NCI-H2081 treated with DMSO at 0.1 percent for 48 hours (cell line): ENCODE measurements at places on chromosomes 16 and 17.

- DNase-seq = no peak
Measured at GRCh38 chr16:10036956-10037355, 145.3 kb downstream of the GRIN2A start.

DNA sequence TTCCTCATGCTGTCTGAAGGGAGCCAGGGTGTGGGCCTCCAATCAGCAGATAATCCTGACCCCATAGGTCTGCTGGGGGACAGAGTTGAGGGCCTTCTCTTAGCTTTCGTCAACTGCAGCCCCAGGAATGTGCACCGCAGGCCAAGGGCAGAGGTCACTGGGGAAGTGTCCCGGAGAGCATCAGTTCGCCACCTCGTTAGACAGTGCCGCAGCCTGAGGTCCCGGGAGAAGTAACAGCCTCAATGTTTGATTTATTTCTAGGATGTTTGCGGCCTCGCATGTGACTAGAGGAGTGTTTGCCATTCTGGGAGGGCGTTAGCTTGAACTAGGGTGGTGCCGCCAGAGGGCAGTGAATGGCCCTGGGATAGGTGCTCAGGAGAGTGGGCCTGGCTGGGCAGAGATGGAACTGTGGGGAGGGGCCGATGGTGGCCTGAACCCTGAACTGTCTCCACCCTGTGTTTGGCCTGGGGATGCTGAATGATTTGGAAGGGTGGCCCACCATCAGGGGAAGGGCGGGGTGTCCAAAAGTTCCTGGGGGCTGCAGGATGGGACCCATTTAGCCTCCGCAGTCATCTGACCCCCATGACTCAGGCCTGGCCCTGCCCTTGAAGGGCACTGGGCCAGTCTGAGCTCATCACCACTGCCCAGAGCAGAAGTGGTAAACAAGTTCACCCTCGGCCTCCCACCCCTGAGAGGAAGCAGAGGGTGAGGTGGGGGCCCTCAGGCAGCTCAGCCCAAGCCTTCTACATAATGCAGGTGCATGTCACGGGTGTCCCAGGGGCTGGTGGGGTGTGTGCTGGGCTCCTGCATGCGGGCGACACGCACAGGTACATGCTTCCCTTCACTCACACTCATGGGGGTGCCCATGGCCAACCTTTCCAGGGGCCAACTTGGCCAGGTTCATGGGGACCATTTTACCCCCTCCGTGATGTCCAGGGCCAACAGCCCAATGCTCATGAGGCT, 12.4 kb upstream of the TAC4 start:
- no peak for DNase-seq

- no peak for DNase-seq
Measured at GRCh38 chr17:47318197-47318918, 5.4 kb upstream of the EFCAB13 start.

DNA sequence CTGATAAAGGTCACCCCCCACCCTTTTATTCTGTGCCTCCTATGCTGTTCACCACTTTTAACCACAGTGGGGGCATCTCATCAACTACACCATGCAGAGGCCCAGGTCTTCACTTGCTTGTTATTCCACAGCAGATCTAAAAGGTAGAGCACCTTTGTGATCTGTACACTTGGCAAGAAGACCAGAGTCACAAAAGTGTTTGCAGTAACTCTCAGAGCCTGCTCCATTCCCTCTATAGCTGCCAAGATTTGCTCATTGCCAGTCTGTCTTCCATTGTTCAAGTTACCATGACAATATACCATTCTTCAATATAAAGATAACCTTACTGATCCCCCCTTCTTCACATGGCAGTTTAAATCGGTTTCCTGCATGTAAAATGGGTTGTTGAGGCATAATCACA, 180.0 kb downstream of the TOX3 start:
- no peak for DNase-seq

- no peak for DNase-seq
Measured at GRCh38 chr17:56808503-56808902, 25.2 kb downstream of the C17orf67 start.

- no peak for DNase-seq
Measured at GRCh38 chr17:59804901-59805465, 87.8 kb downstream of the TUBD1 start.

- DNase-seq = no peak
Measured at GRCh38 chr17:44903012-44903685, 3.9 kb upstream of the EFTUD2 start.

- no peak for DNase-seq
Measured at GRCh38 chr17:65173284-65173793, 36.2 kb downstream of the RGS9 start.

DNA sequence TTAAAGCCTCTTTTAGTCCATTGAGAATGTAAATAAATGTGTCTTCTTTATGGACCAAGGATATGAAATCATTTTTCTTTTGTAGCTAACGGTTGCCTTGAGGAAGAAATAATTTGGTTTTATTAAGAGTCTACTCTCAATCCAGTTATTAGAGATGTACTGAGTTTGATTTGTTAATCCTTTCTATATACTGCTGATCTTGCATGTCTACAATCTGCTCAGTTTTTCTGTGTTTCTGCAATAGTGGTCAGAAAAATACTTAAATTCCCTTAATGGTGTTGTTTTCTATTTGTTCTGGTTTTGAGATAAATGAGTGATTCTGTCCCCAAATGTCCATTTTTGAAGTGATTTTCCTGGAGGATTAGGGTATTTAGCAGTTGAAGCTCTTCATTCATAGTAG, 54.9 kb downstream of the CYLD start:
- DNase-seq = no peak

DNA sequence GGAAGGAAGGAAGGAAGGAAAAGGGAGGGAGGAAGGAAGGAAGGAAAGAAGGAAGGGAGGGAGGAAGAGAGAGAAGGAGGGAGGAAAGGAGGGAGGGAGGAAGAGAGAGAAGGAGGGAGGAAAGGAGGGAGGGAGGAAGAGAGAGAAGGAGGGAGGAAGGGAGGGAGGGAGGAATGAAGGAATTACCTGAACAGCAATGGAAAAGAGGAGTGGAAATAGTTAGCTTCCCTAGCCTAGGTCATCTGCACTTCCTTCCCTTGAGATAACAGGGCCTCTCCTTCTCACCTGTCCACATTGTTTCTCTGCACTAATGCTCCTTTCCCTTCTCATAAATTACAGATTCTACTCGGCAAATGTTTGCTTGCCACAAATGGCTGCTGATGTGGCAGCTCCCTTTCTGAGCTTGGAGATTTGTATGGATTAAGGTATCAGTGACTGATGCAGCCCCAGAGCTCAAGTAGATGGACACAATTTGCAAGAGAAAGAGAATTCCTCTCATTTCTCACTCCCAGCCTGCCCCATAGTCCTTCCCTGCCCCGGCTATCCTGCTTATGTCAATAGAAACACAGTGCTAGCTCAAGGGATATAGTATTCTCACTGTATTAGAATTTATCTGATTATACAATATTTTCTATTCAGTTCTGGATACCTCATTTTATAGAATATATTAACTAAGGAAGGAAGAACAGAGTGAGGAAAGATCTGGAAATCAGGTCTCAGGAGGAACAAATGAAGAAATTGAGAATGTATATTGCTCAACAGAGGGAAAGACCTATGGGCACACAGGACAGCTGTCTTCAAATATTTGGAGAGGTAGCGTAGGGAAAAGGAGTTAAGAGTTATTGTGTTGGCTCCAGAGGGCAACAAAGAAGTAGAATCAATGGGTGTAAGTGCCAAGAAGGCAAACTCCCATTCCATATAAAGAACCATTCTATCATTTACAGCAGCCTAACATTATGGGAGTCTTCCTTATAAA, 14.6 kb downstream of the HOXB1 start:
- no peak for DNase-seq

DNA sequence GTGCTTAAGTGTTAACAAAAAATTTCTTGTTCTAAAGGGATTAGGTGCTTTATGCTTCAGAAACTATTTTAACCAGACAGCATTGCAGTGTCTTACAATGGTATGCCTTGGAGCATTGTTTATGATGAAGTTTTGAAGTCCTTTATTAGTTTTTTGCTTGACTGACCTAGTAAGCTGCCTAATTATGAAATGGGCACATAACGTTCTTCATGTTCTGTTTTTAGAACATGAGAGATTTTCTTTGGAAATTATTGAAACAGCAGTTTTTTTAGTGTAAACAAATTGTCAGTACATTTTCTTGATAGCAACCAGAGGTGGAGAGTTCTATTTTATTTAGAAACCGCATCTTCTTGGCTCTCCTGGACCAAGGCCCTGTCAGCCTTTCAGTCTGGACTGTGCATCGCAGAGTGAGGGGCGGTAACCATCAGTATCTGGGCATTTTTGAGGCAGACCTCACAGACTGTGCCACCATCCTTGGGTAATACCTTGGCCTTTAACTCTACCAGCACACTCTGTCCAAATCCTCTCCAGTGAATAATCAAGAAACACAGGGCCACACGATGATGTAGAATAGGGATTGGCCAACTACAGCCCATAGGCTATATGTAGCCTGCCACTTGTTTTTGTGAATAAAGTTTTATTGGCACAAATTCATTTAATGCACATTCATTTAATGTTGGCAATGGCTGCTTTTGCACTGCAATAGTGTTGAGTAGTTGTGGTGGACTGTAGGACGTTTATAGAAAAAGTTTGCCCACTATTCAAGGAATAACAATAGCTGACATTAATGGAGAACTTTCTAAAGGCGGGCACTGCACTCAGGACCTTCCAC, 81.1 kb downstream of the VPS35L start:
- DNase-seq = no peak

GRCh38 chr17:65794572-65794971, 233.1 kb upstream of the AXIN2 start:
- DNase-seq = no peak

DNA sequence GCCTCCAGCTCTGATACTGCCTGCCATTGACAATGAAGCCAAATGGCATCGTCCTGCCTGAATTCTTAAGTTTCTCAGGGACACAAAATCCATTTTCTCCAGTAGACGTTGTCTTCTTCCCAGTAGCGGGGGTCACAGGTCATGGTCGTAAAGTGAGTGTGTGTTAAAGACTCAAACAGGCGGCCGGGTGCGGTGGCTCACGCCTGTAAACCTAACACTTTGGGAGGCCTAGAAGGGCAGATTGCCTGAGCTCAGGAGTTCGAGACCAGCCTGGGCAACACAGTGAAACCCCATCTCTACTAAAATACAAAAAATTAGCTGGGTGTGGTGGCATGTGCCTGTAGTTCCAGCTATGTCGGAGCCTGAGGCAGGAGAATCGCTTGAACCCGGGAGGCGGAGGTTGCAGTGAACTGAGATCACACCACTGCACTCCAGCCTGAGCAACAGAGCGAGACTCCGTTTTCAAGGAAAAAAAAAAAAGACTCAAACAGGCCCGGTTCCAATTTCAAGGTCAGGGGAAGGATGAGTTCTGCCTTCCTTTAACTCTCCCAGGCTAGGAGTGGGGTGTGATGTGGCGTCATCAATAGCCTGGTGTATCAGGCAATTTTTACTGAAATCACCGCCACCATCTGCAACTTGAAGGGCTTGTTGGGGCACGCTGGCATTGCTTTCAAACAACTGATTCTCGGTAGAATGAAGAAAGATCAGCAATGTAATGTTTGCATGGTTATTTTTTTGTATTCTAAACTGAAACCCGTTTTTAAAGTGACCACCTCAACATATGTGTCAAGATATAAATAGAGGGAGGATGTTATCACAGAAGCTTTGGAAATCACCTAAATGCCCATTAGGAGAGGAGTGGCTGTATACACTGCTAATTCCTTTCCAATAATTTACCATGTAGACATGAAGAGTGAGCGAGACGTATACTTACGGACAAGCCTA, 91.0 kb downstream of the WSCD1 start:
- no peak for DNase-seq

- no peak for DNase-seq
Measured at GRCh38 chr17:61442878-61443474, 9.2 kb upstream of the TBX4 start.

GRCh38 chr17:78986649-78987328, 7.1 kb upstream of the LGALS3BP start:
- no peak for DNase-seq

GRCh38 chr16:81676883-81677737, 102.0 kb upstream of the PLCG2 start:
- DNase-seq = no peak

- DNase-seq = no peak
Measured at GRCh38 chr16:19700319-19700781, 17.7 kb downstream of the KNOP1 start.

GRCh38 chr17:74520790-74521480, 10.3 kb downstream of the CD300LB start:
- no peak for DNase-seq

- no peak for DNase-seq
Measured at GRCh38 chr16:55824473-55825000, 8.4 kb downstream of the CES1 start.

DNA sequence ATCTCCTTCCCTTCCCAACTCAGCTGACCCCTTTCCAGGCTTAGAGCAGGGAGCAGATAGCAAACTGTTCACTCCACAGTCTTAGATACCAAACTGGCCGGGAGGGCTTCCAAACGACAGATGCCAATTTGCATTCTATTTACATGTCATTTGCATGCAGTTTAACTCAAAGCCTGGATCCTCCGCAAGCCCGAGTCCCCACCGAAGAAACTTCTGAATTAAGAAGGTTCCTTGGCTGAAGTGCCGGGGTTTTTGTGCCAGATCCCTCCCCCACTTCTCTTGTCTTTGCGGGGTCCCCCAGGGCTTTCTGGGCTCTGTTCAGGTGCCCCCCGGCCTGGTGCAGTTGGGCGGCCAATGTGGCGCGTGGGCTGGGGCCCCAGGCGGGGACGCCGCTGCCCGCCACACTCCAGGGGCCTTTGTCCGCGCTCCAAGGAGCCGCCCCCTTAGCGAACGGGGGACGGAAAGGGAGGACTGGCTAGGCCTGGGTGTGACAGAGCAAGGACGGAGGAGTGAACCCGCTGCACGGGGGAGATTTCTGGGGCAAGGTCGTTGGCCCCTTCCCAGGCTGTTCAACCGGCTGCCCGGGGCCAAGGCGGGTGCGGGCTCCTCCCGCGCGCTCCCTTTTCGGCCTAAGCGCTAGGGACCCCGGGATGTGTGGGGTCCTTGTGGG, 1.2 kb downstream of the GPRC5B start:
- DNase-seq = no peak

- no peak for DNase-seq
Measured at GRCh38 chr17:77409282-77410161, 268.8 kb downstream of the SEC14L1 start.

DNA sequence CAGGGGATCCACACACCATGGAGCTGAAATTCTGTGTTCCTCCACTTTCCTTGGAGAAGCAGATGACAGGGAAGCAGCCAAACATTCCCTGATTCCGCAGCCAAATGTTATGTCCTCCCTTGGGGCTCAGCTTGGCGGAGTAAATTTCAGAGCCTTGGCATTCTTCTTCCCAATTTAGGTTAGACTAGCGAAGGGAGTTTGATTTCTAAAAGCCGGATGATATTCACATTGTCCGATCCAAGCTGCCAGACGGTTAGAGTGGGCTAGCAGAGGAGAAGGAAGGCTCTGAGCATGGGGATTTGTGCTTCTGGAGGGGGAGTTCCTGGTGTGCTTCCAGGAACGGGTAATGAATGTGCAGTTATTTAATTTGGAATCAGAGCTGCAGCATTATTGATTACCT, 380.4 kb upstream of the EEF2KMT start:
- no peak for DNase-seq
